ENCODE measurements at places on chromosomes 3 and 15.

DNA sequence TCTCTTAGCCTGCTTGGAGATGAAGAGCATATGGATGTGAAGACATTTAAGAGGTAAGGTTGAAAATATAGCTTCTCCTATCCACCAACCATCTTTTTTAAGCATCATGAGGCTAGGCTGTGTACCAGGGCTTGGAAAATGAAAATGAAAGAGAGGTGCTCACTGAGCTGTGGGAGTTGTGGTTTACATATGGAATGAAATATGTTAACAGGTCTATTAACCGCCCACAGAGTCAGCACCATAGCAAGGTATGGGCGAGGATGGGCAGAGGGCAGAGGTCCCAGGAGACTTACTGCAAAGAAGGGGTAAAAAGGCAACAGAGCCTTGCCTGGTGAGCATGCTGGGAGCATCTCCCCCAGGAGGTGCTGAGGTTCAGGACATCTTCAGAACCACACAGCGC is 273.1 kb downstream of the GABRG3 start:
- DNase-seq, result no peak

- DNase-seq, result no peak
Measured at GRCh38 chr3:58141766-58142345, 68.9 kb downstream of the DNASE1L3 start.

DNA sequence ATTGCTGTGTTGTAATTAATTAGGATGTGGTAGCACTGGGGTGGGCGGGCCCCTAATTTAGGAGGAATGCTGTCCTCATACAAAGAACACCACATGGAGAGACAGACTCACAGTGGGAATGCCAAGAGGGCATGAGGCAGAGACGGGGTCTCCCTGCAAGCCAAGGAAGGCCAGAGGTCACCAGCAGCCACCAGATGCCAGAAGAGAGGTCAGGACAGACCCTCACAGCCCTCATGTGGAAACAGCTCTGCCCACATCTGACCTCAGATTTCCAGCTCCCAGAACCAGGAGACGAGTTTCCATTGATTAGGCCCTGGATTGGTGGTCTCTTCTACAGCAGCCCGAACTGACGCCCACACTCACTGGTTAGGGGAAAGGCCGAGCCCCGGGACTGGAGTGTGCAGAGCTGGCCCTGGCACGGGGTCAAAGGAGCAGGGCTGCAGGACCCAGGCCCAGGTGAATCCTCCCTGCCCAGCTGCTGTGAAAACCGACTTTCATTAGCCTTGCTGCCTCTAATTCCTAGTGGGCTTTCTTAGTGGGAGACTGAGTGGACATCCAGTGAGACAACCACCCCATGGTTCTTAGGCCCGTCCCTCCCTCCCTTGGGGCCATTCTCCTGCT is 43.0 kb upstream of the SLC41A3 start:
- no peak for DNase-seq

DNA sequence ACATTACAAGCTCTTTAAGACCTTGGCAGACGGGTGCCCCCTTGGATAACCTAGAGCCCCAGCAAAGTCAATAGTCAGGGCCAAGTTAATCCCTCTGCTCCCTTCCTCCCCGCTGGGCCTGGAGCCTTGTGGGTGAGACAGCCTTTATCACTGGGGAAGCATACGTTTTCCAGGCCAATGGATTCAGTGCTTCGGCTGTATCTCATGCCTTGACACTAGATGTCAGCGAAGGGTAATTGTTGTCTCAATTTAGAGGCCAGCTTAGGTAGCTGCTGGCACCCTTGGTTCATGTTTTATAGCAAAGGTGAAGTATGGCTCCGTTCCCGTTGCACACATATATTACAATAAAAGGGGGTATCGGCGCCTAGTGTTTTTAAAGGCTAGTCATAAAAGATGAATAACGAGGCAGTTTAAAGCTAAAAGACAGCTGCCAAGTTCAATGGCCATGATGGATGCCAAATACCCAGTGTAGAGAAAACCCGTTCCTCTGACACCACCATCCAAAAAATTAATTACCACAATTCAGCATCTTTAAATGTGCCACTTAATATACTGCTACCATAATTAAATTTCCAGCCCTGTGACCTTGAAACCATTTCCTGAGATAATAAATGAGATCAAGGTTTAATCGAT is 52.3 kb upstream of the BNIP2 start:
- DNase-seq, result peak; percentile 47

DNA sequence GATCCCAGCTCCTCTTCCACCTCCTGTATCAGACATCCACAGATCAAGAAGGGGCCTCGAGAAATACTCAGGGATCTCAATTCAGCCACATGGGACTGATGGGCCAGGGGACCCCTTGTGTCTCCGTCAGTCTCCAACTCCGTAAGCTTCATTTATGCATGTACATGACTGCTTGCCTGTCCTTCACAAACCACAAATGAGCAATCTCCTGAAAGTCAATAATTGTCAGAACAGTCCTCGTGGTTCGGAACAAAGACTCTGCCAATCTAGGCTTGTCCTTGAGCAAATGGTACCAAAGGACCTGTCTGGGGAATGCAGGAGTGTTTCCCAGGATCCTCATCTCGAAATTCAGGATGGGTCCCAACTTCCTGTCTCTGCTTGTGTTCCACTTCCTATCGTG is 20.8 kb downstream of the SLC12A8 start:
- no peak for DNase-seq

- peak; percentile 52 for DNase-seq
Measured at GRCh38 chr15:49621401-49621811, 558 bp downstream of the DTWD1 start.

DNA sequence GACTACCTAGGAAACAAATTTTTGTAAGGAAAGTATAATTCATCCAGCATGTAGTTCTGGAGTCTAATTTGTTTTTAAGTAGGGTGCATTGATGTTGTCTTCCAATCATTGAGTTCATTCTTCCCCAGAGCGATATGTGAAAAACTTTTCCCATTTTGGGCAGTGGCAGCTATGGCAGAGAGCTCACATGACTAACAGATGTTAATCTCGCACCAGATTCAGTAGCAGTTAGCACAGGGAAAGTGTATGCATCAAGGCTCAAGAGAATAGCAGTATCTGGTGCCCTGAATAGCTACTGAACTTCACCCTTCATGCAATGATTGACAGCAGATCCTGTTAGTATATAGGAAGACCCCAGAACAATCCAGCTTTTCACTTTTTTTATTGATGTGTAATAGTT is 46.3 kb upstream of the TCAIM start:
- DNase-seq, result no peak

- DNase-seq, result no peak
Measured at GRCh38 chr3:35772381-35773015, 133.2 kb downstream of the ARPP21 start.

GRCh38 chr15:95457520-95457919 is 873.0 kb upstream of the NR2F2 start:
- no peak for DNase-seq

- DNase-seq, result no peak
Measured at GRCh38 chr3:104635872-104636580, 730.7 kb upstream of the ALCAM start.

DNA sequence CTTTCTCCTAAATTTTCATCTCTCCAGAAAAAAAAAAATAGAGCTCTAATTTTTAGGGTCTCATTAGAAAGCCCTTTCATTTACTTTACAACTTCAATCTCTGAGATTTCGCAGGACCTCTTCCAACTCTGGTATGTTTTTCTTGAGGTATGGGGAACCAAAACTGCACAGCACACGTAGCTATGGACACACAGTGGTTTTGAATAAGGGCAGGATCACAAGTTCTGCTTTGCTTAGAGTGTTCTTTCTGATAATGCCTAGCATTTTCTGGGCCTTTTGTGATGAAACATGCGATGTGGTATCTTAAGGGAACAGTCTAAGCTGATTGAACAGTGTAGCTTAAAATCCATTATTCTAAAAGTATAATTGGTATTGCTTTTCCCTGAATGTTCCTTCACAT is 25.3 kb downstream of the ZNF592 start:
- peak; percentile 43 for DNase-seq

DNA sequence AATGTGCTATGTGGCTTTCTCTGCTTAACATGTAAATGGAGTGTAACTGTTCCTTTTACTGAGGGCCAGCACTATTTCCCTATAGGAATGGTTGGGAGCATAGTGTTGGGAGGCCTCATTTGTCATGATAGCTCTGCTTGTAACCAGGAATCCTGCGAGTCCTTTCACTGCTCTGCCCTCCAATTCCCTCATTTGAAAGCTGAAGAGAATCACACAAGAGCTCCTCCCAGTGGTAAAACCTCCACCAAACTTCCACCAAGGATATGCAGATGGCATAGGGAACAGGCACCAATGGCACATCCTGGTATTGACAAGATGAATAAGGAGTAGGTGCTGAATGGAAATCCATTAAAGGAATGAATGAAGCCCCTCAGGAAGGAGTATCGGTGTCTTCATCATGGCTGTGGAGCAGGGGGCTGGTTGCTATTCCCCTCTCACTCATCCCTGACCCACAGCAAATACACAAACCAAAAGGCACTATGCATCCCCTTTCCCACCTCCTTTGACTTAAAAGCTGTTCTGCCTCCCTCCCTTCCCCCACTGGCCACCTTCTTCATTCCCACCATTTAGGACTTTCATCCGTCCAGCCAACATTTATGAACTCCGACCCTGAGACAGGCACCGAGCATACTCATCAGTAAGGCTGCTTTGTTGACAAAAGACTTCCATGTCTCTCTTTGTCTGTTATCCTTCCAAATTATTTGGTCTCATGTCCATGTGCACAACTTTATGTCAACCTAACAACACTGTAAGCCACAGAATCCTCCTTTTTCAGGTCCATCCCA is 560.8 kb downstream of the FOXP1 start:
- peak; percentile 19 for DNase-seq

GRCh38 chr3:164451072-164451910 is 627.0 kb downstream of the SI start:
- no peak for DNase-seq

- no peak for DNase-seq
Measured at GRCh38 chr15:64746356-64746755, 29.0 kb downstream of the RBPMS2 start.

GRCh38 chr15:38620098-38620497 is 55.5 kb upstream of the RASGRP1 start:
- DNase-seq, result no peak

DNA sequence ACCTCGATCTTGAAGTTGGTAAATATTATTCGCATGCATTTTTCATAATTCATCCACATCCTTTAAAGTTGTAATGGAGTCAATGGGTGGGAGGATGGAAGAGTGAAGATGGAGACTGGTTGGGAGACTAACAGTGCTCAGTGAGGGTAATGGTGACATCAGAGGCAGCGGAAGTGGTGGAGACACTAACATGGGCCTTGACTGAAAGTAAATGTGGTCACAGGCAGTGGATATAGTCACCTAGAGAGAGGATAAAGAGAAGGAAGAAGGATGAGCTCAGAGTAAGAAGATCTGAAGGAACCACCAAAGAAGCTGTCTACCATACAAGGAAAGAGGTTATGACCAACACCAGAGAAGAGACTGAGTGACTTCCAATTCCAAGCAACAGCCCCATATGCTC is 281.6 kb upstream of the STT3B start:
- no peak for DNase-seq

- no peak for DNase-seq
Measured at GRCh38 chr3:50490424-50490823, 13.0 kb downstream of the CACNA2D2 start.

GRCh38 chr3:145286937-145287336 is 874.0 kb downstream of the PLOD2 start:
- no peak for DNase-seq

DNA sequence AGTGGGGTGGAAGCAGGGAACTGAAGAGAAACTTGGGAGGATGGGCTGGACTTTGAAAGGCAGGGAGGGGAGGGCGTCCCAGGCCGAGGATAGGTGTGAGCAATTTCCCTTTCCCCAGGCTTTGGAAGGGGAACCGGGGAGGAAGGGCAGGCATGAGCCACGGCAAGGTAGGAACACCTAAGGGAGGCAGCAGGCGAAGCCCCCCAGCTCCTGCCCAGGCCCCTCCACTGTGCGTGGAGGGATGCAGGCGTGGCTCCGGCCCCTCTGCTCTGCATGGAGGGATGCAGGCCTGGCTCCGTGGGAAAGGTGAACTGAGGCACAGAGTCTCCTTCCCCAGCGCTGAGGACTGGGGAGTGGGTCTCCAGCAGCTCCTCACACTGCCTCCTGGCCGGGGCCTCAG is 236.4 kb downstream of the XXYLT1 start:
- DNase-seq, result no peak

DNA sequence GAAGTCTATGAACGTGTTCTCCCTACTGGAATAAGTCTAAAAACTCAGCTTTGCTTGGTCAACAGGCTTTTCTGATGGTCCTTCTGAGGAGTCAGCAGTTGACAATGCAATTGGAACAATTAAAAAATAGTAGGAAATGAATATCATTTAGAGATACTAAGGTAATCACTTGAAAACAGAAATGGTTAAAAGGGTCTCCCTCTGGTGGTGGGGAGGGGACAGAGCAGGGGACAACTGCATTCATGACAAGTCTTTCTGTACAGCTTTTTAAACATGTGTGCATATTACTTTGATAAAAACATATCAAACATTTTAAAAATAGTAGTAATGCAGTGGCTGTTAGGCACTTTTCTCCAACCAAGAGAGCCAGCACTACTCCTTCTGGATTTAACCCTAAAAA is 119.9 kb upstream of the FHIT start:
- peak; percentile 57 for DNase-seq

DNA sequence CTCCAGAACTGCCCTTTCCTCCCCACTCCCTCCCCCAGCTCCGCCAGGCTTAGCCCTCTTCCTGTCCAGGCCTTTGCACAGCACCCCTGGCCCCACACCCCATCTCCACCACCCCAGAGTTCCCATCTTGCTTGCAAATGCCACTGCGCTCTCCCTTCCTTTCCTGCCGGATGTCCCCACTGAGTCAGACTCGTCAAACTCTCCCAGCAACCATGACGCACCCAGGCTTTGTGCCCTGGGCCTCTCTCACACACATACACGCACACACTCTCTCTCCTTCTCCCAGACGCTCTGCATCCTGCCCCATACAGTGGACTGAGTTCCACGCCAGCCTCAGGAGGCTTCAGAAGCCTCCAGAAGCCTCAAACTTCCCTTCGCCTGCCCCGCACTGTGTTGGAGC is 2.8 kb upstream of the CCDC9B start:
- no peak for DNase-seq

GRCh38 chr3:120052677-120053076 is 41.6 kb downstream of the GSK3B start:
- no peak for DNase-seq

DNA sequence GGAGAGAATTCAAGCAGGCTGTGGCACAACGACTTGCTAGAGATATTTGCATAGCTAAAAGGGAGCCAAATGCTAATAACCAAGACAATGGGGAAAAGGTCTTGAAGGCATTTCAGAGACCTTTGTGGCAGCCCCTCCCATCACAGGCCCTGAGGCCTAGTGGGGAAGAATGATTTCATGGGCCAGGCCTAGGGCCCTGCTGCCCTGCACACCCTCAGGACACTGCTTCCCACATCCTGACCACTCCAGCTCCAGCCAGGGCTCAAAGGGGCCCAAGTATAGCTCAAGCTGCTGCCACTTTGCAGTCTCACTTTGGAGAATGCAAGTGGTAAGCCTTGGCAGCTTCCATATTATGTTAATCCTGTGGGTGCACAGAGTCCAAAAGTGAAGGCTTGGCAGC is 21.5 kb upstream of the PTPN23 start:
- DNase-seq, result no peak

- DNase-seq, result peak; percentile 70
Measured at GRCh38 chr3:182979674-182980191, 605 bp downstream of the DCUN1D1 start.

Data from hematopoietic multipotent progenitor cell treated with erythropoietin and hydrocortisone succinate and interleukin-3 and kit ligand, for 6 days (in vitro differentiated cells).